ENCODE measurements at places on chromosomes 13 and 19.

GRCh38 chr19:38674388-38675171 is 27.1 kb downstream of the ACTN4 start:
- no peak for DNase-seq

DNA sequence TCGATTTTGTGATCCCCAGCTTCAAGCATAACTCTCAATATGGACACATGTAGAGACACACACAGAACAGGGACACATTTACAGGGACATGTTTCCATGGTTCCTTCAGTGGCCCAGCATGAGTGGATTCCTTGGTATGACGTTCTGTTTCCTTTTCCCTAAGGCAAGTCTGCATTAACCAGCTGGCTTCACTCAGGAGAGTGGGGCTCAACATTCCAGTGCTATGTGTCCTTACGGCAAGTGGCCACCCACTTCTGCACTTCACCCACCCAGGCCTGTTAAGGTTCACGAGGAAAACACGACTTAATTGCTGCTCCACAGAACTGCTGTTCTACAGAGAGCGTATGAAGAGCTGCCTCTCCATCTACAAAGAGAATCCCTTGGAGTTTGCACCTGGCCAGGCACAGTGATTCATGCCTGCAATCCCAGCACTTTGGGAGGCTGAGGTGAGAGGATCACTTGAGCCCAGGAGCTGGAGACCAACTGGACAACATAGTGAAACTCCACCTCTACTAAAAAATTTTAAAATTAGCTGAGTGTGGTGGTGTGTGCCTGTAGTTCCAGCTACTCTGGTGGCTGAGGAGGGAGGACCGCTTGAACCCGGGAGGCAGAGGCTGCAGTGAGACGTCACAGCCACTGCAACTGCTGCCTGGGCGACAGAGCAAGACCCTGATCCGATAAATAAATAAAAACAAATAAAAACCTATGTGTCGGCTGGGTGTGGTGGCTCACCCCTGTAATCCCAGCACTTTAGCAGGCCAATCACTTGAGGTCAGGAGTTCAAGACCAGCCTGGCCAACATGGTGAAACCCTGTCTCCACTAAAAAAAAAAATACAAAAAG is 32.5 kb downstream of the BRD4 start:
- DNase-seq, result no peak

GRCh38 chr13:79307433-79307861 is 98.6 kb downstream of the RBM26 start:
- DNase-seq, result no peak

DNA sequence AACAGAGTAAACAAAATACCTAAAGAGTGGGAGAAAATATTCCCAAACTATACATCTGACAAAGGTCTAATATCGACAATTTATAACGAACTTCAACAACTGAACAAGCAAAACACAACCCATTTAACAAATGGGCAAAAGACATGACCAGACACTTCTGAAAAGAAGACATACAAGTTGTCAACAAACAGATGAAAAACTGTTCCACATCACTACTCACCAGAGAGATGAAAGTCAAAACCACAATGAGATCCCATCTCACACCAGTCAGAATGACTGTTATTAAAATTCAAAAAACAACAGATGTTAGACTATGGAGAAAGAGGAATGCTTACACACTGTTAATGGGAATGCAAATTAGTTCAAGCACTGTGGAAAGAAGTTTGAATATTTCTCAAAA is 233.8 kb upstream of the EDNRB start:
- no peak for DNase-seq

DNA sequence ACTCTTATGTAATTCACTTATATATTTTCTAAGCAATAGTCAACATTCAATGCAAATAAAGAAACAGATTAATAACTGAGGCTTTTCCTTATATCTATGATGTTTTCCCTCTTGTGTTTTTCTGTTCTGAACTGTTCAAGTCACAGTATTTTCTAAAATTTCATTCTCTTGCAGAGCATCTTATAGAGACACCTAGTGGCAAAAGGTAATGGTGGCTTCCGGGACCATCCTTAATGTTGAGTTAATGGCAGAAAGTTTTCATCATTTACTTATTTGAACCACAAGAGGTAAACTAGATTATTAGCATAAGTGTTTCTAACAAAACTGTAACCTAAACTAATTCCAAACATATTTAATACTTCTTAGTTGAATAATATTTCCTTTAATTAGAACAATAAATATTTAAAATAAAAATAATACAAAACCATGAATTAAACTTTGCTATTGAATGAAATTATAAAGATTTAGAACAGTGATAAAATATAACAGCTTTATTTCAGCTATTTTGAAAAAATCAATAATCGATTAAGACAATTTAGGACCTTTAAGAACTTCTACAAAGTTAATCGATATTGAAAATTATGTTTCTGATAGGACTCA is 1.7 kb upstream of the SLITRK5 start:
- DNase-seq, result no peak

DNA sequence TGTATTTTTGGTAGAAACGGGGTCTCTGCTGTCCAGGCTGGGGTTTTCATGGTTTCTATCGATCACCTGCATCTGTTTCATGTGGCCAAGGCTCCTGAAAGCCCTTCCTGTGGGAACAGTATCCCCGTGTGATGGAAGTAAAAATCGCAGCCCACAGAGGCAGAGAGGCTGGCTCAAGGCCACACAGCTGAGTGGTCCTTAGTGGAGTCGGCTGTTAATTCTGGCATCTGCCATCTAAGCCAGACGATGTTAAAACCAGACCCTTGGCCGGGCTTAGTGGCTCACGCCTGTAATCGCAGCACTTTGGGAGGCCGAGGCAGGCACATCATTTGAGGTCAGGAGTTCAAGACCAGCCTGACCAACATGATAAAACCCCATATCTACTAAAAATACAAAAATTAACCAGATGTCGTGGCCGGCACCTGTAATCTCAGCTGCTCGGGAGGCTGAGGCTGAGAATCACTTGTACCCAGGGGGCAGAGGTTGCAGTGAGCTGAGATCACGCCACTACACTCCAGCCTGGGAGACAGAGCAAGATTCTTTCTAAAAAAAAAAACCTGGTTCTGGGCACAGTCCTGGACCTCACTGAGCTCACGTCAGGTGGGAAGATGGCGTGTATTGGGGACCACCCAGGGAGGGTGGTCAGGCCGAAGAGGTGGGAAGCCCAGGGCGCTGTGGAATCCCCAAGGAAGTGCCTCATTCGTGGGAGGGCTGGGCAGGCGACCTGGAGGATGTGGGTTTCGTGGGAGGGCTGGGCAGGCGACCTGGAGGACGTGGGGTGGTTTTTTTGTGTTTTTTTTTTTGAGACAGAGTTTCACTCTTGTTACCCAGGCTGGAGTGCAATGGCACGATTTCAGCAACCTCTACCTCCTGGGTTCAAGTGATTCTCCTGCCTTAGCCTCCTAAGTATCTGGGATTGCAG is 18.5 kb upstream of the MISP start:
- no peak for DNase-seq

DNA sequence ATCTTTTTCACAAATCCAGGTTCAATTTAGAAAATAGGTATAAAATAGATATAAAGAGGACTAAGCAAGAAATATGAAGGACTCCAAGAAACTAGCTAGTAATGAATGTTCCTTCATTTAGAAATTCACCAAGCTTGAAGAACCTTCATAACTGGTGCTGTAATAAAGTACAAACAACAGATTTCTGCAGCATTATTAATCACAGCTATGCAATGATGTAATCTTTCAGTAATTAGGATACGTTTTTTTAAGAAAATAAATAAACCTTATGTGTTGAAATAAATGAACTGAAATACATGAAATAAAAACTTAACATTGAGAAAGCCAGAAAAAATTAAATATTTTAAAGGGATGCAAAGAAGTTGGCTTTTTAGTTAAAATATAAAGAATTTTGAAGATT is 236.1 kb downstream of the RGCC start:
- DNase-seq, result no peak

DNA sequence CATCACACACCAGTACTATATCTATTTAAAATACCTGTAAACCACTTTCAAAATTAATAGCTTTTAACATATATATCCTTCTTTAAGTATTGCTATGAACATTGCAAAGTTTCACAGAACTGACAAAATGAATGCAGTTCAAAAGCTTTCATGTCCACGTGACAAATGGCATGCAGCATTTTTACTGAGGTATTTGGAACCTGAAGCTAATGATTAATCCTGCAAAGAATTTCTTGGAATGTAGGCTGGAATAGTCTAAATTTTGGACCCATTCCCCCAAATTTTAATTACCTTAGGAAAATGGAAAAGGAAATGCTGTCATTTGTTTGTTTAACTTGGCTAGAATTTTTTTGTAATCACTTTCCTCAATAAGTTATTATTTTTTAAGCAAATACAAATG is 423.8 kb upstream of the GPC6 start:
- DNase-seq, result no peak

- no peak for DNase-seq
These were observed 8.1 kb downstream of the ZNF460 start for GRCh38 chr19:57288373-57288772.

- no peak for DNase-seq
These were observed 941.9 kb upstream of the SLC10A2 start for GRCh38 chr13:104008075-104008474.

DNA sequence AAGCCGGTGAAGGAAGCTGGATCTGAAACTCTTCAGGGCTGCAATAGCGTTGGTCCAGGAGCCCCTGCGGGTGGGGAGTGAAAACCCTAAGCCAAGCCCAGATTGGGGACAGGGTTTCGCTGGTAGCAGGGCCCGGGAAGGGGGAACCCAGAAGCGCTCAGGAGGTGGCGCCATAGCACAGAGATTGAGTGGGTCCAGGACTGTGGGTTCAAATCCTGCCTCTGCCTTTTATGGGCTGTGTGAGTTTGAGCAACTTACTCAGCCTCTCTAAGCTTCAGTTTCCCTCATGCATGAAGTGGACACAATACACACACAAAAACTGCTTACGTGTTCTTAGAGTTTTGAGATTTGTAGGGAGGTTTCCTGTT is 8.3 kb upstream of the SYCN start:
- peak; percentile 70 for DNase-seq

- DNase-seq, result peak; percentile 76
These were observed 911 bp downstream of the ENOX1 start for GRCh38 chr13:43785650-43786471.

DNA sequence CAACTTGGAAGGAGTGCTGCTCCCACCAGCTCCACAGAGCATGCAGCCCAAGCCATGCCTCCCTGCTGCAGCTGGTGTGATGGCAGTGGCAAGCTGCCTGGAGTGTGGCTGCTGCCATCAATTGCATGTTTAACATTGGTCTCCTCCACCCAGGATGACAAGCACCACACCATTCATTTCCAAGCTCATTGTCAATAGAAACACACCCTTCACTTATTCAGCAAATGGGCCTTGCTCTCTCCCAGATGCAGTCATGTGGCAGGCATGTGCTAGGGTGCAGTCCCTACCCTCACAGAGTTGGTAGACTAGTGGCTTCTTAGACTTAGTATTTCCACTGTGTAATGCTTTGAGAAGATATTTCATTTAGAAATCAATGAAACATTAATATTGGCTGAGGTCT is 70.8 kb upstream of the FGF14 start:
- no peak for DNase-seq

DNA sequence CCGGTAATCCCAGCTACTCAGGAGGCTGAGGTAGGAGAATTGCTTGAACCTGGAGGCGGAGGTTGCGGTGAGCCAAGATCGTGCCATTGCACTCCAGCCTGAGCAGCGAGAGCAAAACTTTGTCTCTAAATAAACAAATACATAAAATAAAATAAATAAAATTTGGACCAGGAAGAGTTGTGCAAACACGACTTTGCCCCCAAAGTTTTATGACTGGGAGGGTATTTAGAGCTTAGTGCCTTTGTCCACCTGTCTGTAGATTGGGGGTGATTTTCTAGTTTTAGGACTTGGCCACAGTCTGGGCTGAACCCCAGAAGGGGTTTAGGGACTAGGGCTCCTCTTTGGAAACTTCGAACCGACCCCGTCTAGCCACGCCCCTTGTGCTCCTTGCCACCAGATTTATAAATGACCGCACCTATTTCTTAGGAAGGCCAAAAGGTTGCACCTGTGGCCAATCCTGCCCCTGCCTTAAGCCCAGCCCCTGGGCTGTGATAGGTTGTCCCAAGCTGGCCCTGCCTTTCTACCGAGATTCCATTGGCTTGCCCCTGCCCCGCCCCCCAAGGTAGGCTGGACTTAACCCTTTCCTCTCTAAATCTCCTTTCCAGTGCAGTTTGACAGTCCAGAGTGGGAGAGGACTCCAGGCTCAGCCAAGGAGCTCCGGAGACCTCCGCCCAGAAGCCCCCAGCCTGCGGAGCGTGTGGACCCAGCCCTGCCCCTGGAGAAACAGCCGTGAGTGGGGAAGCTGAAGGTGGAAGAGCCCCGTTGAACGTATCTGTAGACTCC is 5.3 kb downstream of the SHD start:
- peak; percentile 93 for DNase-seq

- no peak for DNase-seq
These were observed 6.4 kb downstream of the ERCC2 start for GRCh38 chr19:45363861-45364459.

DNA sequence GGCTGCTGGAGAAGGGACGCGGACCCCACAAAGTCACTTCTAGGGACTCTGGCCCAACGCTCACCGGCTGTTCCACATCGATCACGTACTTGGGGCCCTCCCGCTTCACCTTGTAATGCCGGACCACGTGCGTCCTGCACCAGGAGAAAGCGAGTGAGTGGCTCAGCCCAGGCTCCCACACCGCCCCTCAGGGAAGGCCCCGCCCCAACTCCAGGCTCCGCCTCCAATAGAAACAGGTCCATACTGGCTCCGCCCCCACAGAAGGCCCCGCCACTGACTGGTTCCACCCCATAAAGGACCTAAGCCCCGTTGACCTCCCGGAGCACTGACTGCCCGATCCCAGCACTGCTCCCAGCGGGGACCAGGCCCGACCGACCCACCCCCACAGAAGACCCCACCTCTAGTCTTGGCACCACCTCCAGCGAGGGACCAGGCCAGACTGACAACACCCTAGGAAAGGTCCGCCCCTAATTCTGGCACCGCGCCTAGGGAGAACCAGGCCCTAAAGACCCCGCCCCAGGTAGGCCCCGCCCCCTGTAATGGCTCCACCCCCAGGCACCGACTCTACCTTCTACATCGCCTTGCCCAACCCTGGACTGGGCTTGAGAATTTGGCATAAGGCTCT is 11.3 kb downstream of the STAP2 start:
- DNase-seq, result peak; percentile 94

DNA sequence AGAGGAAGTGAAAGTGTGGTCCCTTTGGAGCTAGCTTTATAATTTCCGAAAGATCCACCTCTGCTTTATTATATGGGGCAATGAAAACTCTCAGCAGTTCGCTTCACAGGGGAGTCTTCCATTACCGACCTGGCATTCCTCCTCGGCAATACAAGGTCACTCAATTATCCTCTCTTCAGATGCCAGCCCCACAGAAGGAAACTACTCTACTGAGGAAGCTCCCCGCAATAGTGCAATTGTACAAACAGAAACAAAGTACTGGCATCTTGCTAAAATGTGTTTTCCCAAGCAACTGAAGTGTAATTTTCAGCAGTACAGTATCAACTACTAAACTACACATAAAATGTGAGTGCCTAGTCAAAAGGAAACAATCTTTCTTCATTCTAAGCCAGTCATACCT is 702.0 kb downstream of the PCDH9 start:
- no peak for DNase-seq

GRCh38 chr13:22387899-22388298 is 717.0 kb downstream of the FGF9 start:
- DNase-seq, result no peak

- DNase-seq, result no peak
These were observed 66.3 kb upstream of the UFM1 start for GRCh38 chr13:38283346-38283745.

- DNase-seq, result no peak
These were observed 10.1 kb downstream of the LGALS7B start for GRCh38 chr19:38799104-38799503.

GRCh38 chr19:1220477-1220930 is 14.9 kb downstream of the STK11 start:
- no peak for DNase-seq
